ENCODE measurements at places on chromosomes 5 and 9.

DNA sequence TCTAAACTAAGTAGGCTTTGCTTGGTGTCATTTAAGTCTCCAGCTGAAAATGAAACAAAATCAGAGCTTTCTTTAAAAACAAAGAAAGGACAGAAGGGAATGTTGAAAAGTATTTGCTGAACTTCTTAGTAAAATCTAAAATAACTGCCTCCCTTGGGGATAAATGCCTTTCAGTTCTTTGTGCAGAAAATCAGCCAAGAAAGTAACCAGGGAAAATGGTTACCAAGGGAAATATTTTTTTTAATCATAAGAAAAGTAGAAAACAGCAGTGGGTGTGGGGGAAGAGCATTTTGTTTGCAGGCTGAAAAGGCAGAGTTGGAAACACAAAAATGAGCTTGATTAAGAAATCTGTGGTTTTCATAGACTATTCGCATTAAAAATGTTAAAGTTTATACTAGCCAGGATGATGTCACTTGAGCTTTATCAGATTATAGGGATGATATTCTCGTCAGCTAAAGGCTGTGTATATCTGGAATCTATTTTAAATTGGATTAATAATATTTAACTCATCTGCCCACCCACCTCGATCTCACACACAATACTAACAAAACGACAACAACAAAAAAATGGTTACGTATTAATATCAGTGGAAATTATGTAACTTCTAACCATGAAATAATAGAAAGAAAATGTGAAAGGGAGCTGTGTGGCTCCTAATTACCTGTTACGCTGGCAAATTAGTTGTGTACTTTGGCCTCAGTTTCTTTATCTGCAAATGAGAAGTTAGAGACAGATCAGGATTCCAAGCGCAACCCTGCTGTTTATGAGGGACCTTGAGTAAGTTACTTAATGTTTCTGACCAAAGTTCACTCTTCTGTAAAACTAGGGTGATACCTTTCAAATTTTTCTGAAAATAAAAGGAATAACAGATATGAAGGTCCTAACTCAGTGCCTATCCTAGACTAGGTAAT lies at the start of gene ECM2:
Gene ECM2 (minus strand): TSS at position 51 of the 911 bp plus-strand sequence. CDS start 13,124 bp downstream, outside the sequence.
- peak; percentile 71 for DNase-seq

DNA sequence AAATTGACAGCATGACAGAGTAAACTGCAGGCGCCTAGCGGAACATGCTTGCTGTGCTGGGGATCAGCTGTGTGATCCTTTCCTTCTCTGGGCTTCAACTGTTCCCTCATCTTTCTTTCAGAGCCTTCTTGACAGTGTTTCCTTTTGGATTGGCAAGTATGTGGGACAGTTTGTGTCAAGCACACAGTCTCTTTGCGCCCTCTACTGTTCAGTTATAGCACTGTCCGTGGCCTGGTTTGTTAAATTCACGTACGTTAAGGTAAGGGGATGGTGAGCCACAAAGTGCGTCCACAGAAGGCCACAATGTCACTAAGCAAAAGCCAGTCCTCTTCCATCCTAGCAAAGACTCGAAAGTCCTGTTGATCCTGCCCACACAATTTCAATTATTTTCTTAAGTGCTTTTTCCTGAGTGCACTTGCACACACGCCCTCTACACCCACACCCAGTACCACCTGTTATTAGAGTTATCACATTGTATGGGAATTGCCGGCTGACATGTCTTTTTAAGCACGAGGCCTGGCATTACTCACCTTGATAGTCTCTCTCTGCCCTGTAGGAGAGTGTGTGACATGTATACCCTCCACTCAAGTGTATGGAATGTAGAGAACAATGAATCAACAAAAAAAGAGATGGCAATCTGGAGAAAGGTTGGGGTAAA lies 22.5 kb upstream of the PTPN3 start:
- peak; percentile 64 for DNase-seq

DNA sequence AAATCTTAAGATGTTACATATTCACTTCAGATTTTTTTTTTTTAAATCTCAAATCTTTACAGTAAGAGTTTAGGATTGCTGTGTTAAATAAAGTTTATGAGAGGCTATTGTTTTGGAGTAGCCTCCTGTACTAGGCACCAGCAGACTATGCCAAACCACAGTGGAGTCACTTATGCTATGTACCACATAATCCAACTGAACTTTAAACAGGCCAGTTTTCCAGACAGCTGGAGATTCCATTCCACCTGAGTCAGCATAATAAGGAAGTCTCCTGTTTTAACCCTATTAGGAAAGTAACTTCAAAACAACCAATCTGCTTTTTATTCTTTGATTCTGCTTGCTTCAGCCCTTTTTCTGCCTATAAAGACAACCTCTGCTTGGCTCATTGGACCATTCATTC lies 205.2 kb downstream of the CSNK1G3 start:
- DNase-seq: peak; percentile 87

DNA sequence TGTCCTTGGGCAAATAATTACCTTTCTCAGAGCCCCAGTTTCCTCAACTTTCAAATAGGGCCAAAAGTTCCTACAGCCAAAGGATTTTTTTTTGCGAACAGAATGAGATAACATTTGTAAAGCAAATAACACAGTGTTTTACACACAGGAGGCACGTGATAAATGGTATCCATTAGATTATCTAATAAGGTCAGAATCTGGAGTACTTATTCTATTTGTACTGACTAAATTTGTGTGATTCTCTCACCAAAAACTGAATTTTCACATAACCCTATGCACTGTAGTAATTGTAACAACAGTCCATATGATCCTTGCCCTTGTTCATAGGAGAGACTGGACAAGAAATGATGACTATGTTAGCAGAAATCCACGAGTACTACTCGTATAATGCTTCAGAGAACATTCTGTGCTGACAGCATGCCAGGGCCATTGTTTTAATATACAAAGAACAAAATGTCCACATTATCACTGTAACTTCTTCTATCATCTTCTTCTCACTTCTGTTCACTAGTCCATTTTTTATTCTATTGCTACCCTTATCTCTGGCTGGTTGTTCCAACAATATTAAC lies 13.9 kb upstream of the FEM1C start:
- DNase-seq: no peak

DNA sequence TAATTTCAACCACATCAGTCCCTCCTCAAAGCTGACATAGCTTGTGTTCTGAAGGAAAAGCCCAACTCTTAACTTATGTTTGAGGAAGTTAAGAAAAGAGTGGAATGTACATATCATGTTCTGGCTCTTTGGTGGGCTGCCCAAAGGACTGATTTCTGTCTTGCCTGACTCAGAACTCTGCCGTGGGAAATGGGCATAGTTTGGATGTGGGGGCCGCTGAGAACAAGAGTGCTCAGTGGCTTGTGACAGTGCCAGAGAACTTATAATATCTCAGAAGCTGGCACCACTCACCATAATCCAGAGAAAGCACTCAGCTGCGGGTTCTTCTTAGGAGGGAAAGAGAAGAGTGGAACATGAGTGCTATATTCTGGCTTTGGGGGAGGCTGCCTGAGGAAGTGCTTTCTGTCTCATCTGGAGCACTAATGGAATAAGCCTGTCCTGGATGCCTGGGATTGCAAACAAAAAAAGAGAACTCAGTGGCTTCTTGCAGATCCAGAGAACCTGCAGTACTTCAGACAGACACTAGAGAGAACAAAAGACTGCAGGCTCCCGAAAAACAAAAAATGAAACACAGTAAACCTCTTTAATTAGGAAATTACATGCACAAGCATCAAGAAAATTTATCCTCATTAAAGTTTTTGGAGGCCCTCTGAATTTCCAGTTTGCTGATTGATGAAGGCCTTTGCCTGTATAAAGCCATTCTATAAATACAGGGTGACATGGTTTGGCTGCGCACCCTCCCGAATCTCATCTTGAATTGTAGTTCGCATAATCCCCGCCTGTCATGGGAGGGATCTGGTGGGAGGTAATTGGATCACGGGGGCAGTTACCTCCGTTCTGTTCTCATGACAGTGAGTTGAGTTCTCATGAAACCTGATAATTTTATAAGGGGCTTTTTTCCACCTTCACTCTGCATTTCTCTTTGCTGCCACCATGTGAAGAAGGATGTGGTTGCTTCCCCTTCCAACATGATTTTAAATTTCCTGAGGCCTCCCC lies 207.0 kb downstream of the DMAC1 start:
- DNase-seq: no peak

DNA sequence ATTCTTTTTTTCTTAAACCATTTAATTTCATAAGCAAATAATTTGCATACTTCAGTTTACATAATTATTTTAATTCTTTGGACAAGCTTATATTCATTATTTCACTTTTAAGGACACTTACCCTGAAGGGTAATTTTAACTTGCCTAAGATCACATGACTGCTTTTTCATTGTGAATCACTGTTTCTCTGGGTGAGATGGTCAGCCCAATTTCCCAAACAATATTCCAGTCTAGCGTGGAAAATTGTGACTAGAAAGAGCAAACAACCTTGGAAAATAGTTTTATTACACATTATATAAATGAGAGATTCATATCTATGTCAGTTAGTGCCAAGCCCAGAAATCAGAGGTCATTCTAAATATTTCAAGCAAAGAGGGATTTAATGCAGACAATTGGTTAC lies 21.4 kb upstream of the JAKMIP2 start:
- no peak for DNase-seq

- DNase-seq: no peak
These were observed 12.0 kb upstream of the NRARP start for GRCh38 chr9:137313956-137314560.

DNA sequence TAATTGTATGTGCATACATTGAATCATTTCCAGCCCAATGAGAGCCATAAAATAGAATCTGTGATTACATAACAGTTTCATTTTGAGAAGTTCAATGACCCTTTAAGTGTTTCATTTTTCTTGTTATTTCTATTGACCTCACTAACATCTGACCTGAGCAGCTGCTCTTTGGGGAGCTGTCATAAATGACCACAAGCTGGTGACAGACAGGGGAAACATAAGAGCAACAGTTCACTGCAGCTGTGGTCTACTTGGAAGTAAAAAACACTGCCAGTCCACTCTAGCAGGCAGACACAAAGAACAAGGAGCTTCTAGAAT lies 265.4 kb downstream of the DTWD2 start:
- no peak for DNase-seq

DNA sequence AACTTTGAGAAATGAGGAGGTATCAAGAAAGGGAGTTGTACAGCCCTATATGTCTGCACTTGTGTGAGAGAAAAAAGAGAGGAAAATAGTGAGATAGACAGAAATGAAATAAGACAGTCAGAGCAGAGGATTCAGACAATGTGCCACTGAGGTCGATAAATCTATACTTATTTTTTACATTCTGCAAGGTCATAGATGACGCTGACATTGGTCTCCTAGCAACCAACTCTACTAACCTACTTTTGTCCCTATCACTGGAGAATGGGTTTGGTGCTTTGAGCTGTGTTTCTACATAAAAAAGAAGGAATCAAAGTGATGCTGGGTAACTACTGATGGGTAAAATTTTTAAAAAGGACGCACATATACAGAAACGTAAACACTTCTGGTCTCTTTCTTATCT lies 573.3 kb upstream of the RORB start:
- DNase-seq: no peak

DNA sequence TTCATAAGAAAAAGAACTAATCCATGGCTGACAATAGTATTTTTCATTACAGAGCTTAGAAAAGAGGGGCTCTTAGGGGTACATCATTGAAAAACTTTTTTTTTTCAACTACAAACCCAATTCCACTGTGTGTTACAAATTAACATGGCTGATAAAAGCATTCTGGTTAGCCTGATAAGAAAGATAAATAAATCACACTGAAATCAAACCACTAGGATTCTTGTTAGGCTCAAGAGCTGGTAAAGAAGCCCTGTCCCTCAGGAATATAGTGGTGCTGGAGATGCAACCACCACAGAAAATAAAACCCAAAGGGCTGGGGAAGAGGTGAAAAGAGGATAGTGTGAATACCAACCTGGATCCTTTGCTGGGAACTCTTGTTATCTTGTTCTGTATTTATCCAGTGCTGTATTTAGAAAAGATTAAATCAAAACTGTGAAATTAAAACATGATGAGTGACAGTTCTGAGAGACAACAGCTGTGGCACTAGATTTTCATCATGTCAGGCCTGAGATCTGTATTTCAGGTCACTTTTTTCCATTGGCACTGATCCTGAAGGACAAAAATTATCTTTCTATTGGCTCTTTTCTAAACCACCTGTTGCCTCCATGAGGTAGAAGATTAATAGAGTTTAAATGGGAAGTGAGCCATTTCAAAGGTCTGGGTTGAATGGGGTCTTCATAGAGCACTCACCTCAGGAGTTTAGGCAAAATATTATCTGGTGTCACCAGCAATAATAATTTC lies 118.6 kb downstream of the ARRDC3 start:
- DNase-seq: no peak

- peak; percentile 69 for DNase-seq
These were observed 653.1 kb upstream of the KLF4 start for GRCh38 chr9:108142504-108143201.

- DNase-seq: peak; percentile 69
These were observed 108.2 kb upstream of the SPATA31D4 start for GRCh38 chr9:81819859-81820546.

DNA sequence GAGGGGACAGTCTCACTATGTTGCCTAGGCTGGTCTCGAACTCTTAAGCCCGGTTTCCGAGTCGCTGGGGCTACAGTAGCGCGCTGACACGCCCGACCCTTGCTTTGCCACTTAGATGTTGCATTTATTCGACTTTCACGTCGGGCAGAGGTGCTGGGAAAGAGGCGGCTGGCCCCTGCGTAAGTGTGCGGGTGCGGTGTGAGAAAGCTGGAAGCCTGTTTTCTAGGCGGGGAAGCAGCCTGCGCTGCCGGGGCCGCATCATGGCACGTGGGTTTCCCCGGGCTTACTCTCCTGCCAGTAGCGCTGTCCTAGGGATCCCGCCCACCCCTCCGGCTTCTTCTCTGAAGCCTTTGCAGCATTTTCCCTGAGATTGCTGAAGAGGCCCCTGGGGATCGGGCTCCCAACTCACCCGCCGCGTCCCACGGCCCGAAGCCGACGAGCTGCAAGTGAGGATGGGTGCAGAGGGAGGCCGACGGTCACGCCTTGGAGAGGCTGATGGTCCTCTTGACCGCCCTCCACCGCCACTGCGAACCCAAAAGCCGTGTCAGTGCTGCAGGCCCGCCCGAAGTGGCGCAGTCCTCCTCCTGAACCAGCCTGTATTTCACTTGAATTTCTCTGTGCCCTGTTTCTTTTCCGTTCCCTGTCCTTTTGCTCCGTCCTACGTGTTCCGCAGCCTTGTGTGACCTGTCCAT lies 5.8 kb upstream of the TRIM41 start:
- peak; percentile 65 for DNase-seq

DNA sequence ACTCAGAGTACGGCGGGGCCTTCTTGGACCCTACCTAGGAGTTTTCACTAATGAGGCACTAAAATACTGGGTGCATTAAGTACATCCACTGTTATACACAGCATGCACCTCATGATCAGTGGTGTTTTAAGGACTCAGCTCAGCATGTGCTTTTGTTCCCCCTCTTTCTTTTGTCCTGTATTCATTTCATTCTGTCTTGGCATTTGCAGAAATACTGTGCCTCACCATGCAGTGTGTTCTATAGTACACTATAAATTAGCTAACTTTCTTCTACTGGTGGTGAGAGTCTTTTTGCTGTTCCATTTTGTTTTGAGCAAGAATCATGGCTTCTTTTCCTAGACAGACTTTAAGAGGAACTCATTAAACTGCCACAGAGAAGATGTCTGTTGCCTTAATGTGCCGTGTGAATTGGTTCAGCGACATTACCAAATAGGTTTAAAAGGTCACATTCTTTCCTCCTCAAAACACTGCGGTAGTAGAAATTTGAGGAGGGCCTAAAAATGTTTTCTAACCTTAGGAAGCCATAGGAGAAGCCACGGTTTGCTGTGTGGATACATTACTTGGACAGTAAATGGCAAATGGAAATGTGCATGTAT lies 276.6 kb downstream of the MAST4 start:
- DNase-seq: no peak

- no peak for DNase-seq
These were observed 24.2 kb downstream of the TRIO start for GRCh38 chr5:14167211-14167845.
